Frontal cortex (tissue), 4 donors: ENCODE measurements at places on chromosomes 12 and 14. TPM values are rescaled to one million over a fixed set of nuclear protein-coding genes. Genes with fewer than 3 reads are reported as not detected.

The PAPLN gene
- 1.2 TPM for total RNA-seq

- no peak for DNase-seq
Measured at GRCh38 chr12:7376196-7376595, 67.8 kb downstream of the CD163L1 start.

DNA sequence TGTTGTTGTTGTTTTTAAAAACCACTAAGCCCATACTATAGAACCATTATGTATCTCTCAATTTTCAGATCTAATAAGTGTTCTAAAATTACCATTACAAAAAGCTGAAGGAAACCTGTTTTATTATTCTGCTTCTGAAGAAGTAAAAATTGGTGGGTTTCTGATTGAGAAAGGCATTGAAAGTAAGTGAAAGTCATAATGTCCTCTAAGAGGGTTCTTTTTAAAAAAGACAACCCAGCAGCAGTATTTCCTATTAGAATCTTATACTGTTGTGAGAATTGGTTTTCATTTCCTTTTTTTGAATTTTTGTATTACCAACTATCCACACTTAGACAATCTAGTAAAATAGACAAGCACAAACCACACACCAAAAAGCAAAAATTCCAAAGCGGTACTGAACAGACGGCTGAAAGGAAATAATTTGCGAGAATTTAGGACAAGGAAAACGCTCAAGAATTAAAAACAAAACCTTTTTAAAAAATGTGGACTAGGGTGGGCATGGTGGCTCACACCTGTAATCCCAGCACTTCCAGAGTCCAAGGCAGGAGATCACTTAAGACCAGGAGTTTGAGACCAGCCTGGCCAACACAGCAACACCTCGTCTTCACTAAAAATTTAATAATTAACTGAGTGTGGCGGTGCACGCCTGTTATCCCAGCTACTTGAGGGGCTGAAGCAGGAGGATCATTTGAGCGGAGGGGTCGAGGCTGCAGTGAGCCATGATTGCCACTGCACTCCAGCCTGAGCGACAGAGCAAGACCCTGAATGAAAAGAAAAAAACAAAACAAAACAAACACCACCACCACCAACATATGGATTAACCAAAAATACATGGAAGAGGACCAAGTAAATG is 66.7 kb upstream of the AP4S1 start:
- DNase-seq: no peak

GRCh38 chr12:132471011-132471857 is 18.7 kb upstream of the FBRSL1 start:
- no peak for DNase-seq

GRCh38 chr14:58785701-58786100 is 147.9 kb downstream of the DACT1 start:
- DNase-seq: no peak

- DNase-seq: no peak
Measured at GRCh38 chr12:105167346-105167745, 59.8 kb downstream of the WASHC4 start.

The TAS2R46 gene
- total RNA-seq: 1.6 TPM

DNA sequence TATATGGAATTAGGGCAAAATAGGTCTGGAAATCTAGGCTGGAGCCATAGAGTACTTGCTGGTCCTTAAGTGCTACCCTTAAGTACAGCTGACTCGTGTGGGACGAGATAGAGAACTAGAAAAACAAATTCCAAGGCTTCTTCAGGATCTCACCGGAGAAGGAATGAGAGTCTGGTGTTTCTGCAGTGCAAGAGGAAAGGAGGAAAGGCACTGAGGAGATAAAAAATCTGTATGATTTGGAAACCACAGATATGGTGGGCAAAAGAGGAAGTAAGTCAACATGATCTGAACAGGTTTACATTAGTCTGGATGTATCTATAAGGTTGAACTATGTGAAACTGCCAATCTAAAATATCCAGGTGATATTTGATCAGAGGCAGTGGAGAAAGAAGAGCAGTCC is 134.4 kb upstream of the SOX5 start:
- no peak for DNase-seq

GRCh38 chr14:69715725-69716477 is 51.0 kb upstream of the SRSF5 start:
- peak; percentile 50 for DNase-seq

The CRIP1 gene
- not detected for total RNA-seq

- DNase-seq: no peak
Measured at GRCh38 chr14:21063479-21063878, 5.9 kb downstream of the RNASE8 start.

The PLEKHD1 gene
- total RNA-seq: 0.41 TPM

The CACNA2D4 gene
- total RNA-seq: not detected

The TMEM229B gene
- total RNA-seq: 22.4 TPM

The KLHDC1 gene
- 27.3 TPM for total RNA-seq

- DNase-seq: no peak
Measured at GRCh38 chr14:73460691-73461127, 2.4 kb upstream of the NUMB start.

GRCh38 chr14:20997564-20997963 is 1.5 kb upstream of the SLC39A2 start:
- DNase-seq: no peak

- peak; percentile 71 for DNase-seq
Measured at GRCh38 chr14:104784846-104785707, 10.5 kb downstream of the AKT1 start.

The TCL1B gene
- total RNA-seq: not detected
